PC-9 (cell line): ENCODE measurements at places on chromosomes 16 and 17.

- DNase-seq = no peak
Measured at GRCh38 chr16:55217392-55217791, 106.6 kb upstream of the IRX6 start.

DNA sequence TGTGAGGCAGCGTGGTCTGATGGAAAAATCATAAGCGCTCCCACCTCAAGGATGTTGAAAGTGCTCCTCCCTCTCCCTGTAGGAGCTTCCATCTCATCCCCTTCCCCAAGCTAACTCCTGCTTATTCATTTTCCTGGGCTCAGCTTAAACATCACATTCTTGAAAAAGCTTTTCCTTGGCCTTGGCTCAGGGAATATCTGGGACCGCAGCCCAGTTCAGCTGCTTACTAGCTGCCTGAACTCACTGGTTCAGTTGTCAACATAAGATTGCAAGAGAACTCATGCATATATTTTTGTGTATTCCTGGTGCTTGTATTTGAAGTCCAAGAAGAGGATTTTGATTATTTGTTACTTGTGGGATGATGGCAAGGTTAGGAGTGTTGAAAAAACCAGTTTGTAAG, 91.5 kb downstream of the UTP18 start:
- DNase-seq = no peak

DNA sequence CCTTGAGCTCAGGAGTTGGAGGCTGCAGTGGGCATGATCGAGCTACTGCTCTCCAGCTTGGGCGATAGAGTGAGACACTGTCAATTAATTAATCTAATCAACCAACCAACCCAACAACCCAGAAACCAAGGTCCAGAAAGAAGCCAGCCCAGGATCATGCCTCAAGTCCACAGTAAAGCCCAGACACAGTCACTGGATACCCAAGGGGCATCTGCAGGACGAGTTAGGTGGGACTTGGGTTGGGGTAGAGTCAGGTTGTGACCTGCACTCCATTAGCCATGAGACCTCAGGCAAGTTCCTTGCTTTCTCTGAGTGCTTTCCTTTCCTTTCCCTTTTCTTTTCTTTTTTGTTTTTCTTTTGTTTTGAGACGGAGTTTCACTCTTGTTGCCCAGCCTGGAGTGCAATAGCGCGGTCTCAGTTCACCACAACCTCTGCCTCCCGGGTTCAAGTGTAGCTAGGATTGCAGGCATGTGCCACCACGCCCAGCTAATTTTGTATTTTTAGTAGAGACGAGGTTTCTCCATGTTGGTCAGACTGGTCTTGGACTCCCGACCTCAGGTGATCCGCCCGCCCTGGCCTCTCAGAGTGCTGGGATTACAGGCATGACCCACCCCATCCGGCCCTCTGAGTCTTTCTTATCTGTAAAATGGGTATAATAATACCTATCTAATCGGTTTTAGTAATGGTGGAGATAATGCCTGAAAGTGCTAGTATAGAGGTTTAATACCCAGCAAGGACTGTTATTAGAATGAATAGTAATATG, 3.5 kb upstream of the HSD17B1 start:
- DNase-seq = no peak

- DNase-seq = no peak
Measured at GRCh38 chr16:74575807-74576643, 30.9 kb downstream of the GLG1 start.
